ENCODE measurements at places on chromosomes 5 and 9. TPM values are rescaled to one million over a fixed set of nuclear protein-coding genes. Genes with fewer than 3 reads are reported as not detected.

CTXN3 gene
- total RNA-seq: not detected

KCTD16 gene
- 0.03 TPM for total RNA-seq

NTRK2 gene
- not detected for total RNA-seq

TMEM252 gene
- not detected for total RNA-seq

MYO10 gene
- 0.47 TPM for total RNA-seq

TRIM7 gene
- 1.6 TPM for total RNA-seq

LRRC19 gene
- total RNA-seq: not detected

MCIDAS gene
- not detected for total RNA-seq

SPINK6 gene
- total RNA-seq: not detected

DNA sequence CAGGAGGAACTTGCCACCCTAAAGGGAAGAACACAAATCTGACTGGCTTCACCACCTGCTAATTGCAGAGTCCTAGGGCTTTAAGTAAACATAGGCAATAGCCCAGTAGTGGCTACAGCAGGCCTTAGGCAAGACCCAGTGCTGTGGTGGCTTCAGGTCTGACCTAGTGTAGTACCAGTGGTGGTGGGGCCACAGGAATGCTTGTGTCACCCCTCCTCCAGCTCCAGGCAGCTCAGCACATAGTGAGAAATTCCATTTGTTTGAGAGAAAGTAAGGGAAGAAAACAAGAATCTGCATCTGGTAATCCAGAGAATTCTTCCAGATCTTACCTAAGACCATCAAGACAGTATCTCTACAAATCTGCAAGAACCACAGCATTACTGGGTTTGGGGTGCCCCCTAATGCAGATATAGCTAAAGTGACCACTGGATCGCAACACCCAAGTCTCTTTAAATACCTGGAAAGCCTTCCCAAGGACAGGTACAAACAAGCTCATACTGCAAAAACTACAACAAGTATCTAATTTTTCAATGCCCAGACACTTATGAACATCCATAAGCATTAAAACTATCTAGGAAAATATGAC, 102.6 kb upstream of the TRPM3 start:
- no peak for DNase-seq
- no peak overlapping the region for H3K4me3 ChIP-seq
- no peaks in the 10 kb centered on the region for H3K36me3 ChIP-seq
- H3K4me1 ChIP-seq: no peaks in the 10 kb centered on the region
- no peak overlapping the region for H3K27ac ChIP-seq

GRCh38 chr5:143613329-143613728, 198.6 kb upstream of the HMHB1 start:
- H3K27ac ChIP-seq: no peak overlapping the region
- DNase-seq: no peak
- no peaks in the 10 kb centered on the region for H3K4me1 ChIP-seq
- no peaks in the 10 kb centered on the region for H3K36me3 ChIP-seq
- no peak overlapping the region for H3K4me3 ChIP-seq
- H3K27me3 ChIP-seq: peaks cover 3% of the 10 kb centered on the region

GRCh38 chr9:14317667-14318320, 3.9 kb upstream of the NFIB start:
- no peak overlapping the region for H3K4me3 ChIP-seq
- no peaks in the 10 kb centered on the region for H3K36me3 ChIP-seq
- no peak overlapping the region for H3K27ac ChIP-seq
- peaks cover 34% of the 10 kb centered on the region for H3K27me3 ChIP-seq

- H3K36me3 ChIP-seq: no peaks in the 10 kb centered on the region
- no peaks in the 10 kb centered on the region for H3K27me3 ChIP-seq
- no peak overlapping the region for H3K4me3 ChIP-seq
- no peak overlapping the region for H3K27ac ChIP-seq
Observed at GRCh38 chr9:105021917-105022316, 94.0 kb upstream of the ABCA1 start.

GRCh38 chr5:169997798-169998197, 17.5 kb upstream of the INSYN2B start:
- H3K27me3 ChIP-seq: no peaks in the 10 kb centered on the region
- peaks cover 76% of the 10 kb centered on the region for H3K36me3 ChIP-seq
- H3K4me3 ChIP-seq: no peak overlapping the region
- no peaks in the 10 kb centered on the region for H3K4me1 ChIP-seq

- H3K36me3 ChIP-seq: no peaks in the 10 kb centered on the region
- no peak for DNase-seq
- H3K27me3 ChIP-seq: no peaks in the 10 kb centered on the region
- H3K4me1 ChIP-seq: no peaks in the 10 kb centered on the region
- H3K4me3 ChIP-seq: no peak overlapping the region
Observed at GRCh38 chr5:27008604-27009539, 29.5 kb downstream of the CDH9 start.

DNA sequence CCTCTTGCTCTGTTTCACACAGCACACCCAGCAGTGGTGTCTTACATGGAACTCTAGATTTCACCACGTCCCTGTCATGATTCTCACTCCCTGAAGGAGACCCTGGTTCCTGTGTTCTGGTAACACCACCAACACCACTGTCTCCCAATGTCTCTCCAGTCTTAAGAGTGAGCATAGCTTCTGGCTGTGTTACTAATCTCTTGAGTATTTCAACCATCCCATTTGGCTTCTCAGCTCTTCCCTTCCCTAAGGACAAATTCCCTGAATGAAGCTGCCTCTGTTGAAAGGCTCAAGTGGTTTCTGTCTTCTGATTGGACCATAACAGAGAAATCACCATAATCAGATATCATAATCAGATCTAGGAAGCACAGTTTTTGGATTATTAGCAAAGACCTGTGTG, 311.8 kb downstream of the DNAH5 start:
- no peaks in the 10 kb centered on the region for H3K36me3 ChIP-seq
- DNase-seq: no peak
- no peaks in the 10 kb centered on the region for H3K27me3 ChIP-seq
- no peak overlapping the region for H3K4me3 ChIP-seq

DNA sequence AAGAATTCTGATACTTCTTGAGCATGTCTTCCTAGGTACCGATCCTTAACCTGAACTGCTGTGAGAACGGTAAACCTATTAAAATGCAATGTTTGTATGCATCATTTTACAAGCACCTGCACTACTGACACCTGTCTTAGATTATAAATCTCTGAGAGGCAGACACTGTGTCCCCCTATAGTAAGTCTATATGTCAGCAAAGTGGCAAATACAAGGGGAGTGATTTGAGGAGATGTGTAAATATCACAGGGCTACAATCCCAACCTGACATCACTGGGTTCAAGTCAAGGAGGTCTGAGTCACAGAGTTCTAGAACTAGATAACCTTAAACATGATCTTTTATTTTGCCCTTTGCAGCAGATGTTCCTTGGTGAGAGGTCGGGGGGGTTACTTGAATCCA, 64.1 kb downstream of the ANKH start:
- no peaks in the 10 kb centered on the region for H3K36me3 ChIP-seq
- no peak overlapping the region for H3K27ac ChIP-seq
- H3K4me3 ChIP-seq: no peak overlapping the region
- peaks cover 31% of the 10 kb centered on the region for H3K4me1 ChIP-seq

- H3K4me1 ChIP-seq: no peaks in the 10 kb centered on the region
- H3K27ac ChIP-seq: no peak overlapping the region
- H3K36me3 ChIP-seq: no peaks in the 10 kb centered on the region
- no peak for DNase-seq
- no peak overlapping the region for H3K4me3 ChIP-seq
Observed at GRCh38 chr5:136018814-136019783, 9.7 kb upstream of the TGFBI start.

DNA sequence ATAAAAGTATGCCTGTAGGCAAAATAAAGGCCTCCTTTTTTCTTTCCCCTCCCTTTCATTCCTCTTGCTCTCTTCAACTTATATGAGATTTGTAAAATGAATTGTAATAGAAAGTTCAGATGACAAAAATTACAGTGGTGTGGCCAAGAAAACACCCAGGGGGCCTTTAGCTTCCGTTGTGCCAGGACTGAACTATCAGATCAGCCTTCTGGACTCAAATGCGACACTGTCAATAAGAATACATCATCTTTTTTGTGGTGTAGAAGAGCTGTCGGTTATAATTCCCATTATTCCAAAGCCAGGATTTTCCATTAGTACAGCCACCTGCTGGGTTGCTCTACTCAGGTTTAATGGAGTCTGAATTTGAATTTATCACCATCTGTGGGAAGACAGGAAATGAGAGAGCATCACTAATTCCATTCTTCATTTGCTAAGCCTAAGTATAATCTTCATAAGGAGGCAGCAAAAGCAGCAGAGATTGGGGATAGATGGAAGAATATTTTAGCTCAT, 443.4 kb downstream of the ANXA1 start:
- no peaks in the 10 kb centered on the region for H3K4me1 ChIP-seq
- DNase-seq: no peak
- H3K27ac ChIP-seq: no peak overlapping the region

DNA sequence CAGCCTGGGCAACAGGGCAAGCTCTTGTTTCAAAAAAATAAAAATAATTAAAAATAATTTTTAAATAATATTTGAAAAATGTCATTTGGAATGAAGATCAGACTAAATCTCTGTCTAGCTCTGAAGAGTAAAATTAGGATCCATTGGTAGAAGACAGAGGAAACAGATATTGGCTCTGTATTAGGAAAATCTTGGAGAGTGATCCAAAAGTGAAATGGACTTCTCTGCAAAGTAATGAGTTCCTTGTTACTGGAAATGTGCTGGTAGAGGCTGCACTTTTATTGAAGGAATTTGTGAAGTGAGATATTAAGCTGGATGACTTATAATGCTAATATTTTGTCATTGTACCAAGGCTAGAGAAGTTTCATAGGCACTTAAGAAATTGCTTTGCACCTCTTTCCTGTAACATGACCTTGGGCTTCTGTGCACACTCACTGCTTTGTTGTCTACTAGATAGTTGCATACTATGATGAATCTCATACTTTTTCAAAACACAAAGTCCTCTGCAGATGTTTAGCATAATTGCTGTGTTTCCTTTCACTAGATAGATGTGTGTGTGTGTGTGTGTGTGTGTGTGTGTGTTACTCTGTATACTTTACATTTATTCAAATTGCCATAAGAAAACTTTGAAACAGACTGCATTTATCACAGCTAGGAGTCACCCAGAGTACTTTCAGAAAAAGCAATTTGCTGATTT, 13.1 kb downstream of the THBS4 start:
- no peak for DNase-seq
- H3K27ac ChIP-seq: no peak overlapping the region
- no peak overlapping the region for H3K4me3 ChIP-seq
- H3K36me3 ChIP-seq: no peaks in the 10 kb centered on the region
- no peaks in the 10 kb centered on the region for H3K4me1 ChIP-seq

GRCh38 chr5:4873652-4874051, 266.5 kb upstream of the ADAMTS16 start:
- no peak overlapping the region for H3K4me3 ChIP-seq
- H3K36me3 ChIP-seq: no peaks in the 10 kb centered on the region
- no peak overlapping the region for H3K27ac ChIP-seq
- peaks cover 1% of the 10 kb centered on the region for H3K27me3 ChIP-seq

GRCh38 chr9:94864196-94864595, 137.7 kb downstream of the AOPEP start:
- H3K27me3 ChIP-seq: no peaks in the 10 kb centered on the region
- no peak overlapping the region for H3K4me3 ChIP-seq
- H3K27ac ChIP-seq: no peak overlapping the region

DNA sequence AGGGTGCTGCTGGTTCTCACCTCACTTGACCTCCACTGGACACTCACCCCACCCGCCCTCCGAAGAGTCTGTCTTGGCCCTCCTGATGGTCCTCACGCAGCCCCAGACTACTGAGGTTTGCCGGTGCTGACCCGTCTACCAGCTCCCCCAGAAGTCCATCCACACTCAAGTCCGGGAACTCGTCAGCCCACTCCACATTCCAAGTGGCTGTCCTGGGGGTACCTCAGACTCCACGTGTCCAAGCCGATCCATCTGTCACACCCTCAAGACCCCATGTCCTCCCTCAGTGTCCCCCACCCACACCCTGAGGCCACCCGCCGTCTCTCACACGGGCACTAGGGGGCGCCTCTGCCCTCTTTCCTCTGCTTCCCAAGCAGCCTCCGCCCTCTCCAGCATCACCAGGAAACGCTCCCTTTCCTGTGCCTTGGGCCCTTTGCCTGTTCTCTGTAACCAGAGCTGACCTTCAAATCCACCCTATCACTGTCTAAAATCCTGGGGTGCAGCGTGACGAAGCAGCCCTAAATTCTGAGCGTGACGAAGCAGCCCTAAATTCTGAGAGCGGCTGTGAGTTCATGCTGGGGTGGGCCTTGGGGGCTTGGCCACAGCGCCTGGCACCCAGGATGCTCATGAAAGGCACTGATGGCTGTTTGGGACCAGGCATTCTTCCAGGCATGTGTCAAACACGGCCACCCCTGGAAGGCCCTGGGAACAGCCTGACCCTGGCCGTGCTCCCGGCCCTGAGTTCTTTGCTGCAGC, 95.7 kb downstream of the KCNT1 start:
- H3K27me3 ChIP-seq: peaks cover 14% of the 10 kb centered on the region
- no peaks in the 10 kb centered on the region for H3K36me3 ChIP-seq
- H3K4me3 ChIP-seq: no peak overlapping the region
- H3K27ac ChIP-seq: no peak overlapping the region

DNA sequence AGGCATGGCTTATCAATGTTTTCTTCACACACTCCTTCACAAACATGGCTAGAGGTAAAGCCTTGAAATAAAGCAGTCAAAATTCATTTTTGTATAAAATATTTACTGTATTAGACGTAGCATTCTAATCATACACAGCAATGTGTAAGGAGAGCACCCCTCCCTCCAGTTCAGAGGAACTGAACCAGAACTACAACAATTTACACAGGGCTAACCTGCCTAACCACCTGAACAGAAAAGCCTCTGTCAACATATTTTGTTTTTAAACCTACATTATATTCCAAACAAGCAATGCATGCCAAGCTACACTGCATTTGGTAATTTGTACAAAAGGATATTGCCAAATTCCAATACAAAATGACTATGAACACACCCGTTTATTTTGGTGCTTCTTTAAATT, 41.6 kb downstream of the MLLT3 start:
- DNase-seq: no peak
- peaks cover 20% of the 10 kb centered on the region for H3K4me1 ChIP-seq
- no peak overlapping the region for H3K27ac ChIP-seq
- H3K36me3 ChIP-seq: peaks cover 7% of the 10 kb centered on the region
- H3K27me3 ChIP-seq: no peaks in the 10 kb centered on the region

- DNase-seq: no peak
- H3K4me3 ChIP-seq: no peak overlapping the region
- H3K27ac ChIP-seq: no peak overlapping the region
- H3K36me3 ChIP-seq: no peaks in the 10 kb centered on the region
- H3K4me1 ChIP-seq: no peaks in the 10 kb centered on the region
Observed at GRCh38 chr5:13735691-13736090, 208.8 kb downstream of the DNAH5 start.

Data from T-cell (primary cell).